A549 treated with dexamethasone at 1 μM for 4 hours (cell line): ENCODE measurements at places on chromosomes 3 and 15. TPM values are rescaled to one million over a fixed set of nuclear protein-coding genes. Genes with fewer than 3 reads are reported as not detected.

Gene CD80
- total RNA-seq: 0.04 to 0.09 TPM in 2 of 5 replicates, not detected in the others

Gene FBXL2
- total RNA-seq: 6.2 to 10.2 TPM (median 7.4 TPM) in 5 replicates

Gene LYZL4
- not detected in 5 replicates for total RNA-seq

Gene PLCB2
- total RNA-seq: 0.50 to 1.0 TPM (median 0.90 TPM) in 5 replicates

Gene MEGF11
- 0.08 to 0.61 TPM (median 0.47 TPM) in 5 replicates for total RNA-seq

Gene LAMB2
- total RNA-seq: 72.0 to 116 TPM (median 99.6 TPM) in 5 replicates

Gene WNT7A
- 0.04 to 0.08 TPM (median 0.06 TPM) in 5 replicates for total RNA-seq

Gene XXYLT1
- 10.6 to 12.7 TPM (median 11.4 TPM) in 5 replicates for total RNA-seq

Gene CX3CR1
- 0.04 to 0.07 TPM (median 0.06 TPM) in 5 replicates for total RNA-seq

Gene SRGAP3
- total RNA-seq: 0.59 to 0.93 TPM (median 0.87 TPM) in 5 replicates

Gene RPP25
- total RNA-seq: 19.5 to 26.5 TPM (median 24.9 TPM) in 5 replicates

Gene ALDH1A3
- 16.7 to 26.3 TPM (median 22.4 TPM) in 5 replicates for total RNA-seq

Gene MYO5C
- 4.4 to 7.6 TPM (median 7.3 TPM) in 5 replicates for total RNA-seq

Gene RAB5A
- total RNA-seq: 48.0 to 69.4 TPM (median 55.5 TPM) in 5 replicates

Gene RTP3
- total RNA-seq: not detected in 5 replicates

Gene CCNB2
- total RNA-seq: 89.9 to 101 TPM (median 95.6 TPM) in 5 replicates

Gene PP2D1
- not detected in 5 replicates for total RNA-seq

Gene TUBGCP5
- total RNA-seq: 21.1 to 28.5 TPM (median 25.8 TPM) in 5 replicates
